Activated T-helper 1 cell treated with anti-CD3 and anti-CD28 coated beads, Interleukin-2, amount 50 U/mL, for 16 hours (primary cell): ENCODE measurements at places on chromosomes 12 and 14.

GRCh38 chr14:88998027-88998426, 173.6 kb downstream of the TTC8 start:
- DNase-seq = no peak

DNA sequence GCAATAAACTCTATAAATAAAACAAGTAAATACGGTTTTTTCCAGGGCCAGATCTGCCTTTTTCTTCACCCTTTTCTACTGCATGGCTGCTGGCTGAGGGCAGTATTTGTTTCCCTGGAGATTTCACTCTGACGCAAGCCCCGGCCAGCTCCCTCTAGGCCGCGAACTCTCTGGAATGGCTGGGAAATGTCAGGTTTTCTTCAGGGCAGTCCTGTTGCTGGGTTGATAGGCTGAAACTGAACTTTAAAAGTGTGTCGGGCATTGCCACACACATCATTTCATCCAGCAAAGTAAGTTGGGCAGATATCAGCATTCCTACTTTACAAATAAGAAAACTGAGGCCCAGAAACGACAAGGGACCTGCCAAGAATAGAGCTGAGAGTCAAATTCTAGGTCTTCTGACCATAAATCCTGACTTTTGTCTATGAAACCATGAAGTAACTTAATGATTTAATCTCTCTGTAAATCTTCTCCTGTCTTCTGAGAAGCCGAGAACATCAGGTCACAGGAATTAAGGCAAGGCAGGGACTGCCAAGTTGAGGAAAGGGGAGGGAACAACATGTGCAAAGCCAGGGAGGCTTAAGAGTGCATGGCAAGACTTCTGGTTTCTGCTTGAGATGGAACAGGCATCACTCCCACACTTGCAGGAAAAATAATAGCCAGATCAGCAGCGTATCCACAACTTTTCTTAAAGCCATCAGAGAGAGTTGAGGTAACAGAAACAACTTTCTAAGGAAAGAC, 205.0 kb upstream of the CCDC196 start:
- DNase-seq = no peak

GRCh38 chr12:121301876-121302275, 5.4 kb upstream of the CAMKK2 start:
- DNase-seq = no peak

DNA sequence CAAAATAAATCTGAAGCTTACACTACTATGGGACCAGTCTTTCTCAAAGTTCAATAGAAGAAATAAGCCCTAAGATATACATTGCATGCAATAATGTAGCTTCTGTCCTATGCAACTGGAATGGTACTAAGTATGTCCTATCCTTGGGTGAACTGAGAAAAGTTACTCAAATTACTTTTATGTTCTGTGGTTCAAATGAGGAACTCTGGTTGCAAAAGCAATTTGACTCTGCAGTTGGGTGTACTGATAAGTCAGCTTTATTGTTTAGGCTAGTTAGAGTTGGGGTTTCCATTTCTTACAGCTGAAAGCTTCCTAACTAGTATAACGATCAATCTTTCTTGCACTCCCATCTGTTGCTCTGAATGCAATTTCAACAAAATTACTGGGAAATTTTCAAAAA, 29.2 kb downstream of the GPR135 start:
- DNase-seq = no peak

DNA sequence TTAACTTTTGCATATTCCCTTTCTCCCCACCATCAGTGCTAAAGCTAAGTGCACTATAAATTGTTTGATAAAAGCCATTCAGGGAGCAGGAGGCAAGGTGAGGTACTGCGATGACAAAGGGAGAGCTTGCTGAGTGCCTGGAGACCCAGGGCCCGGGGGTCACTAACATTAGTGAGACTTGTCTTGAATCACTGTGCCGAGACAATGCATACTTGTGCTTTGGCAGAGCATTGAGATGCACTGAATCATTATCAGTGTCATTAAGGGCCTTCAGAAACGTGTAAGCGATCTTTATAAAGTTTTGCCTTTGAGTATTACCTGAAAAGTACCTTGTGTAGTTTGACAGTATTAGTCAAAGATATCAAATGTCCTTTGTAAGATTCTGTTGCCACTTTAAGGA, 447.5 kb downstream of the PCNX1 start:
- DNase-seq = no peak
